Hematopoietic multipotent progenitor cell (in vitro differentiated cells): ENCODE measurements at places on chromosomes 11 and 22. TPM values are rescaled to one million over a fixed set of nuclear protein-coding genes. Genes with fewer than 3 reads are reported as not detected.

FOLR2 gene
- total RNA-seq: under 0.01 TPM

C22orf42 gene
- not detected for total RNA-seq

XKR3 gene
- total RNA-seq: 0.54 TPM

INS gene
- total RNA-seq: not detected

RNF214 gene
- total RNA-seq: 13.7 TPM

OLFML1 gene
- total RNA-seq: not detected

CABP7 gene
- 0.27 TPM for total RNA-seq

PDGFD gene
- 8.3 TPM for total RNA-seq

TRIM34 gene
- total RNA-seq: 12.7 TPM

CSF2RB gene
- 132 TPM for total RNA-seq

MEI1 gene
- total RNA-seq: 16.2 TPM

RIMBP3C gene
- total RNA-seq: 5.9 TPM

NAALAD2 gene
- 0.81 TPM for total RNA-seq

SERHL2 gene
- 0.27 TPM for total RNA-seq

UCP3 gene
- 2.4 TPM for total RNA-seq

TMEM121B gene
- total RNA-seq: under 0.01 TPM

MYRF gene
- 0.27 TPM for total RNA-seq

DNA sequence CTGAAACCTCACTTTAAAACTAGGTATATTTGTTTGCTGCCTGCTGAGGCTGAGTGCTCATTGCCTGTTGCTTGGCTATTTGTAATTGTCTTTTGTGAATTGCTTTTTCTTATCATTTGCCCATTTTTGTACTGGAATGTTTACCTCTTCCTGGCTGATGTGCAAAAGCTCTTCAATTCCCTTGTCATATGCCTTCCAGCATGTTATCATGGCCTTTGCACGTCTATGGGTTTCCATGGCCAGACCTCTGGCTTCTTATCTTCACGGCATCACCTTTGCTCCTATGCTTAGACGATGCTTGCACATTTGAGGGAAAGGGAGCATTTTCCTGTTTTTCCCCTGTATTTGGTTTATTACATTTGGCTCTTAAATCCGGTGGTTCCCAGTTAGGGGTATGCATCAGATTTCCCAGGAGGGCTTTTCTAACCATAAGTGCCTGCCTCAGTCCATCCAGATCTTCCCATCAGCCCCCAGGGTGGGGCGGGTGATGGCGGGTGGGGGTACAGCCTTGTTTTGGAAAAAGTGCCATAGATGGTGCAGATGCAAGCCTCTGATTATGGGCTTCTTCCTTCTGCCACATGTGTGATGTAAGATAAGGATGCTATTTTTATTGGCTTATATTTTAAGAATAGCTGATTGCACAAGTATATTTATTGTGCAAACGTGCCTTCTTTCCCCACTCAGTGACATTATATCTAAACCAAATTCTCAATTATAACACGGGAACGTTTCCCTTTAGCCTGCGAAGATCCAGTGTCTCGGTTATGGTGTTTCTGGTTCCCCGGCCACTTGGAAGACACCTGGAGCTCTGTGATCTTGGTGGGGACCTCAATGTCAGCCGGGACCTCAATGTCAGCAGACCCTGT, 70.6 kb upstream of the SEPTIN5 start:
- DNase-seq: no peak

- DNase-seq: no peak
These were observed 431.2 kb downstream of the METTL15 start for GRCh38 chr11:28539239-28540030.

DNA sequence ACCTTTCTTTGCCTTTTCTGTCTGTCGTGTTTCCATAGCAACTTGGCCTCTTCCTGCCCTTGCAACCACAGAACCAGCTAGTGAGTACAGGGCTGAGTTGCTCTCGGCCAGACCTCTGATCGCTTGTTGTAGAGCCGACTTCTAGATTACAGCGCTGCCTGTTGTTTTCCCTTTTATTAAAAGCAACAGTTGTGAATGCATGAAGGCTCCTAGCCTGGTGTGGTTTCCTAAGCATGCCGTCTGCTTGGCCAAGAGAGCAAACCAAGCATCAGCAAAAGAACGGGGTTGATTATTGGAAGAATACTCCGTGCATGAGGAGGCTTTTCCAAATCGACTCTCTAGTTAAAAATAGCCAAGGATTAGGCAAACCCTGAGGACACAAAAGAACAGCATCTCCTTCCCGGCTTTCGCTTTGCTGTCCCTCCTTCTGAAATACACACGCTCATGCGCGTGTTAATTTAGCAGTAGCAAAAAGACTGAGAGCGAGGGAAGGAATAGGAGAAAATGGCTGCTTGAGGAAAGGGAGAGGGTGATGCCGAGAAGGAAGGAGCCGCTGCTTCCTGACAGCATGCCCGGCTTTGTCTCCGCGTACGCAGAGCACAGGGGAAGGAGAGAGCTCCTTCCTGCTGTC, 71.5 kb upstream of the TTC12 start:
- peak; percentile 18 for DNase-seq

GRCh38 chr11:120198787-120199469, 11.9 kb upstream of the OAF start:
- no peak for DNase-seq

GRCh38 chr11:59053387-59053786, 32.7 kb upstream of the GLYATL1B start:
- peak; percentile 67 for DNase-seq

DNA sequence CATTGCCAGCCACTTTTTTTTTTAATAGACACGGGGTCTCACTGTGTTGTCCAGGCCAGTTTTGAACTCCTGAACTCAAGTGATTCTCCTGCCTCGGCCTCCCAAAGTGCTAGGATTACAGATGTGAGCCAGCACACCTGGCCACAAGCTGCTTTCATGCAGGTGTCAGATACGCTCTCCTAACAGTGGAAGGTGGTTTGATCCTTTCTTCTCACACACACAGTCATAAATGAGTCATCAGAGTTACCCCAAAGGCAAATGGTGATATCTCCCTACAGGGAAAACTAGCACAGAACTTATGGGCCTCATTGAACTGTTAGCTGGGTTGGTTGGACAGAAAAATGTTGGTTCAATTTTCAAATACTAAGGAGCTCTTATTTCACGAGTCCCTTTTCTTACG, 38.2 kb upstream of the UBASH3B start:
- no peak for DNase-seq

GRCh38 chr22:17266251-17266971, 47.2 kb upstream of the ADA2 start:
- DNase-seq: no peak

DNA sequence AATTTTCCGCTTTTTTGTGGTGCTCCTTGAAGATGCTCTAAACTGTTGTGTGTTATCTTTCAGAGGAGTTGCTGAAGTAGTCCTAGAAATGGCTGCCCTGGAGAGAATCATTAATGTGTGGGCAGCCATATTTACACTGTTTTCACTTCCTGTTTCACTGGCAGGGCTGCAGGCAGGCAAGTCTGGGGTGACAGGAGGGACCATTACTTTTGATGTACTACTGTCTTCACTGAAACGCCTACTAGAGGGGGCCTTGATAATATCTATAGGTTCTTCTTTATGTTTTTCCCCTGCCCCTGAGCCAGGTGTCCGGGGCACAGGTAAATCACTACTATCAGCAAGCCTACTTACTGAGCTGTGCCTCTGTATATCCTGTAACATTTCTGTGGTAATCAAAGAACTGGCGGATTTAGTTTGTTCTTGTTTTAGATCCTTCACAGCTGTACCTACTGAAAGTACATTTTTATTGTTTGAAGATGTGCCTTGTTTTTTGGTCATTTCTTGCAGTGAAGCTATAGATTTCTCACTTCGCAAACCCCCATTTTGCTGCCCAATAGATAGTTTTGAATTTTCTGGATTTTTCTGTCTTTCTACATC, 39.7 kb downstream of the ACAT1 start:
- DNase-seq: peak; percentile 1

- no peak for DNase-seq
These were observed 258.9 kb upstream of the ARHGAP20 start for GRCh38 chr11:110971140-110971539.

DNA sequence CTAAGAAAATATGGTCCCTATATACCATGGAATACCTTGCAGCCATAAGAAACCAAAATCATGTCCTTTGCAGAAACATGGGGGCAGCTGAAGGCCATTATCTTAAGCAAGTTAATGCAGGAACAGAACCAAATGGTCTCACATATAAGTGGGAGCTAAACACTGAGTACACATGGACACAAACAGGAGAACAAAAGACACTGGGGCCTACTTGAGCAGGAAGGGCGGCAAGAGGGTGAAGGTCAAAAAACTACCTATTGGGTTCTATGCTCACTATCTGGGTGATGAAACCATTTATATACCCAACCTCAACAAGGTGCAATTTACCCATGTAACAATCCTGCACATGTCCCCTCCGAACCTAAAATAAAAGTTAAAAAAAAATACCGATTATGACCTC, 22.5 kb downstream of the GAS2 start:
- no peak for DNase-seq

- no peak for DNase-seq
These were observed 751 bp downstream of the FIBIN start for GRCh38 chr11:26994631-26995095.

DNA sequence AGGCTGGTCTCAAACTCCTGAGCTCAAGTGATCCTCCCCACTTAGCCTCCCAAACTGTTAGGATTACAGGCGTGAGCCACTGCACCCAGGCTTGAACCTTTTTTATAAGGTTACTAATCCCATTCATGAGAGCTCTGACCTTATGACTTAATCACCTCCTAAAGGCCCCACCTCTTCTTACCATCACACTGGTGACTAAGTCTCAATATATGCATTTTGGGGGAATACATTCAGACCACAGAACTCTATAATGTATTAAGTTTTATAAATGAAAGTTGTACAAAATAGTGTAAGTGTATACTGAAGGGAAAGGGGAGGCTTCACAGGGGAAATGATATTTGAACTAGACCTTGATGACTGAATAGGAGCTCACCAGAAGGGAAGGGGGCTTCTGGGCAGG, 28.4 kb upstream of the RBFOX2 start:
- DNase-seq: no peak

DNA sequence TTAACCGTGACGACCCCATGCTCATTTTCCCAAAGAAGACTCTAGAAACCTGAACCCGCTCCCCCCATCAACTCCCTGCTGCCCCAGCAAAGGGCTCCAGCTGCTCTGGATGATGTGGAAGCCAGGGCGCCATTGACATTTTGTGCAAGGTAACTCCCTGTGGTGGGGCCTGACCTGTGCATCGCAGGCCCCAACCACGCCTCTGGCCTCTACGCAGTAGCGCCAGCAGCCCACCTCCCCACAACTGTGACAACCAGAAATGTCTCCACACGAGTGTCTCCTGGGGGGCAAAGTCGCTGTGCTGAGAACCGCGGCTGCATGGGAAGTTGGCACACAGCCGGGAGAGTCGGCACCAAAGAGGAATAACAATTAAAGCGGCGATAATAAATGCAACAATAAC, 86.9 kb upstream of the PRR5 start:
- DNase-seq: no peak

GRCh38 chr11:117092951-117093590, 5.2 kb downstream of the SIK3 start:
- DNase-seq: no peak

GRCh38 chr11:76234021-76234415, 27.7 kb upstream of the WNT11 start:
- DNase-seq: peak; percentile 29

GRCh38 chr11:131109257-131109656, 193.0 kb upstream of the SNX19 start:
- no peak for DNase-seq

GRCh38 chr11:104000798-104001197, 35.6 kb upstream of the DDI1 start:
- DNase-seq: no peak

GRCh38 chr11:69148377-69148762, 7.4 kb upstream of the SMIM38 start:
- DNase-seq: no peak

DNA sequence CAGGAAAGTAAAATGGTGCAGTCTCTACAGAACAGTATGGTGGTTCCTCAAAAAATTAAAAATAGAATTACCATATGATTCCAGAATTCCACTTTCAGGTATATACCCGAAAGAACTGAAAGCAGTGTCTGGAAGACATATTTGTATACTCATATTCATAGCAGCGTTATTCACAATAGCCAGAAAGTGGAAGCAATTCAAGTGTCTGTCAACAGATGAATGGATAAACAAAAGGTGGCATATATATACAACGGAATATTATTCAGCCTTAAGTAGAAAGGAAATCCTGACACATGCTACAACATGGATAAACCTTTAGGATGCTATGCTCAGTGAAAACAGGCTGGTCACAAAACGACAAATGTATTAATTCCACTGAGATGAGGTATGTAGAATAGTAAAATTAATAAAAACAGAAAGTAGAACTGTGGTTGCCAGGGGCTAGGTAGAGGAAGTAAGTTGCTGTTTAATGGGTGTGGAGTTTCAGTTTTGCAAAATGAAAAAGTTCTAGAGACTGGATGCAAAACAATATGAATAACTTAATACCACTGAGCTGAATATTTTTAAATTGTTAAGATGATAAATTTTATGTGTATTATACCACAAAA, 14.5 kb downstream of the SAA1 start:
- no peak for DNase-seq

DNA sequence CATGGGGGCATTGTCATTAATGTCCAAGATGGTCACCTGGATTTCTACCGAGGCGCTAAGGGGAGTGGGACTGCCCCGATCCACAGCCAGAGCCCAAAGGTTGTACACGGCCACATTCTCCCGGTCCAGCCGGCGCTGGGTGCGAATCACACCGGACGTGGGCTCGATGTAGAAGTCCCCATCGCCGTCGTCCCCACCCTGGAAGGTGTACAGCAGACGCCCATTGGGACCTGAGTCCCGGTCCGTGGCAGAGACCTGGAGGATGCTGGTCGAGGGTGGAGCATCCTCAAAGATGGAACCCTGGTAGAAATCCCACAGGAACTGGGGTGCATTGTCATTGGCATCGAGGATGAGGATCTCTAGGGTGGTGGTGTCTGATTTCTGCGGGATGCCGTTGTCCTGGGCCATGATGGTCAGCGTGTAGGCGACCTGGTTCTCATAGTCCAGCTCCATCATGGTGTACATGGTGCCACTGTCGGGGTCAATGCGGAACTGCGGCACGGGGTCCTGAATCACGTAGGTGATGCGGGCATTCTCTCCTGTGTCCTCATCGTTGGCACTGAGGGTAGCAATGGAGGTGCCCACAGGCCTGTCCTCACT, 3.1 kb downstream of the CELSR1 start:
- no peak for DNase-seq

GRCh38 chr22:27581688-27582087, 219.9 kb downstream of the MN1 start:
- no peak for DNase-seq

DNA sequence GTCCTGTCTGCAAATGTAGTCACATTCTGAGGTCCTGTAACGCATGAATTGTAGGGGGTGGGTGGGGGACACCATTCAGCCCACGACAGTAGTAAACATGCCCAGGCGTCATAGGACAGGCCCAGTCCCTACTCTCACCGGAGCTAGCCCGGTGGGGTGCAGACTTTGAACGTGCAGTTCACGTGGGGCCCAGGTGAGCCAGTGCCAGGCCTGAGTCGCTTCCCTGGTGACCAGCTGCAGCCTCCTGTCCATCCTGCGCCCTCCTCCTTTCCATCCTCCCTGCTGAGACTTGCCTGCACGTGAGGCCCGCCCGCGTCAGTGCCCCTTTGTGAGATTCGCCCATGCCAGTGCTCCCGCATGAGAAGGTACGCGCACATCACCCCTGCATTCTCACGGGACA, 116.8 kb downstream of the WNT7B start:
- DNase-seq: no peak
